ENCODE measurements at places on chromosomes 6 and 20. TPM values are rescaled to one million over a fixed set of nuclear protein-coding genes. Genes with fewer than 3 reads are reported as not detected.

DNA sequence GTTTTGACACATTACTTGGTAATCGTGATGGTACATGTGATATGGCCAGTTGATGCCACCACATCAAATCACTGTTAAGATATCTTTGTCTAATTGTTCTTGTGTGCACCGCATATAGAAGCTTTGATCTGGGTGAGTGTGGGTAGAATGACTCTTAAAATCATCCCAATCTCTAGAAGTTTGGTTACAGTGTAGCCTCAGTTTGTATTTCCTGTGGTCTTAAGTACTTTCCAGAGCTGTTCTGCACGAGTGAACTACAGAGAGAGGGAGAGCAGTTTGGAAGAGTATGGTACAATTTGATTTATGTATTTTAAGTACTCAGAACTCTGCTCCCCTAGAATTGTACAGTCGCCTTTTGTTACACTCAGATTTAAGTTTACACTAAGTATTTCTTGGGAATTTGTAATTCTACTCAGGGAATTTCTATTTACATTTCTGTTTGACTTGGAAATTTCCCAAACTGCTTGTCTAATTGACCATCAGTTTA, 37.5 kb downstream of the SNX9 start:
- H3K36me3 ChIP-seq: no peaks in the 10 kb centered on the region
- no peak overlapping the region for H3K4me3 ChIP-seq
- no peak overlapping the region for H3K27ac ChIP-seq
- H3K4me1 ChIP-seq: peaks cover 28% of the 10 kb centered on the region
- peak; percentile 77 for DNase-seq
- no peaks in the 10 kb centered on the region for H3K27me3 ChIP-seq

GRCh38 chr6:3789896-3790558, 38.5 kb upstream of the PXDC1 start:
- H3K27ac ChIP-seq: no peak overlapping the region
- no peaks in the 10 kb centered on the region for H3K4me1 ChIP-seq
- H3K27me3 ChIP-seq: no peaks in the 10 kb centered on the region
- no peak for DNase-seq
- H3K36me3 ChIP-seq: no peaks in the 10 kb centered on the region

DNA sequence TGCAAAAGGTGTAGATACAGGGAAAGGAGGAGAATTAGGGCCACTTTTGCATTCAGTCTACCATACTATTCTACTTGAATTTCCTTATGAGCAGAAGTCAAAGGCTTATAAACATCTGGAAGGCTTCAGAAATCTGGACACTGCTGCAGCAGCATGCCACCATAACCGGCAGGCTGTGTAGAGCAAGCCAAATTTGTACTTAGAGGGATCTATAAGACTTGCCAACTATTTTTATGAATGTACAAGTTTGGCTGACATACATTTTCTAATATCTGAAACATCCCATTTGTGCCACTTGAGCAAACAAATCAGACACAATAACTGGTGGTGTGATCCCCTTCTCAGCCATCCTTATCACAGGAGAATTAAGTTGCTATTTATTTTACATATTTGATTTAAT, 14.0 kb upstream of the PLCB1 start:
- no peaks in the 10 kb centered on the region for H3K4me1 ChIP-seq
- no peak overlapping the region for H3K27ac ChIP-seq
- H3K27me3 ChIP-seq: no peaks in the 10 kb centered on the region
- no peak overlapping the region for H3K4me3 ChIP-seq
- no peaks in the 10 kb centered on the region for H3K36me3 ChIP-seq

DNA sequence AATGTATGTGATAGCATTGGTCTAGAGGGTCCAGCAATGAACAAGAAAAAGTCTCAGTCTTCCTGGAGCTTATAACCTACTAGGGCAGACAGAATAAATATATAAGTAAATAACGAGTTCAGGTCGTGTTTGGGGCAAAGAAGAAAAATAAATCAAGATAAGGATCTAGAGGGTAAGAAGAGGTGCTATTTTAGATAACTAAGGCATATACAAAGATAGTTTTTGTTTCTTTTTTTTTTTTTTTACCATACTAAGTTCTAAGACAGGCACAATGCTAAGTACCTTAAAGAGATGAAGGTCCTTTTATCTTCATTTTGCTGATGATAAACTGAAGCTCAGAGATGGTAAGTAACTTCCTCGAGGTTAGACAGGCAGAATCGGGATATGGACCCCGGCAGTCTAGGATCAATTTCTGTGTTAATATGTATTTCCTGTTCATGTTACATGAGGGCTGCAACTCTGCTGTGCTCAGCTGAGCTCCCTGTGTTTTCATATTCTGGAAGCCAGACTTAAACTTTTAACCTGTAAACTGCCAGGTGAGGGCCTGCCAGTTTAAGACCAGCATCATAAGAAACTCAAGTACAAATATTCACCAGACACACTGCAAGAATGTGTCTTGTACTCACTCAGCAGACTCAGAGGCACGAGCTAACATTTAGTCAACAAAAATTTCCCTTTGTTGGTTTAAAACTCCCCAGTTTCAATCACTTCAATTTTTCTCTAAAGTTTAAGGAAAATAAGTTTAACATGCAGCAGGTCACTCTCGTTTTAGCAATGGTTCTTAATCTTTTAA, 23.3 kb downstream of the SESN1 start:
- H3K4me1 ChIP-seq: peaks cover 31% of the 10 kb centered on the region
- no peak overlapping the region for H3K27ac ChIP-seq
- DNase-seq: no peak

DNA sequence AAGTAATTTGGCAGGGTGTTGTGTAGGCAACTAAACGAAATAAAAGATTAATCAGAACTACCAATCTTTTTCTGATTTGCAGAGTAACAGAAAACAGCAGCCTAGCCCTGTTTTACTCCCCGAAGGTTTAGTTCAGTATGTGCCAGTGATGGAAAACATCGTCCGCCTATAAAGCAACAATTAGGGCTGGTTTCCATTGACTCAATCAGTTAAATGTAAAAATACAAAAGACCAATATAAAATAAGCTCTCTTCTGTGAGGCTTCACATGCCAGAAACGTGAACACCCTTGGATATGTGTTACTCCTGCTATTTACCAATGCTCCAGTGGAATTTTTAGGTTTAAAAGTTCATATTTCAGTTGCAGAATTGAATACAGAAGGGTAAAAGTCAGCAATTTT, 210.5 kb upstream of the RSPO3 start:
- H3K27ac ChIP-seq: no peak overlapping the region
- no peaks in the 10 kb centered on the region for H3K36me3 ChIP-seq
- H3K4me1 ChIP-seq: no peaks in the 10 kb centered on the region
- no peak overlapping the region for H3K4me3 ChIP-seq

- peaks cover 21% of the 10 kb centered on the region for H3K4me1 ChIP-seq
- no peaks in the 10 kb centered on the region for H3K27me3 ChIP-seq
Measured at GRCh38 chr20:17615645-17616479, 46.0 kb downstream of the DSTN start.

- H3K27me3 ChIP-seq: no peaks in the 10 kb centered on the region
- no peaks in the 10 kb centered on the region for H3K4me1 ChIP-seq
- H3K4me3 ChIP-seq: no peak overlapping the region
- no peaks in the 10 kb centered on the region for H3K36me3 ChIP-seq
- no peak overlapping the region for H3K27ac ChIP-seq
Measured at GRCh38 chr6:11425431-11425871, 112.1 kb upstream of the TMEM170B start.

DNA sequence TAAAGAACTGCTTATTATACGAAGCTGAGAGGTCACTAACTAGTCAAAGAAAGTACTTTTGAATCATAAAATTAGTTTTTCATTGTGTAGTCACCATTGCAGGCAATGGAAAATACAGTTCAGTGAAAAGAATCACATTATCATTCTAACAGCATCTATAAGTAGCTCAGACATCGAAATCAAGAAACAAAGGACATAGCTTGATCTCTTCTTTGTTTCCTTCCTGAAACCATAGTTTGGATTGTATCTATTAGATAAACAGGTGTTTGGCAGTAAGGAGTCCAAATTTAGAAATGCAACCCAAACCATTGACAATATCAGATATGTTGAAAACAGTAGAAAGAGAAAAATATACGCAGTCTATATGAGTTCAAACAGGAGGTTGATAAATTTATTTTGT, 697.3 kb downstream of the TFAP2A start:
- no peaks in the 10 kb centered on the region for H3K4me1 ChIP-seq
- H3K27me3 ChIP-seq: no peaks in the 10 kb centered on the region
- H3K4me3 ChIP-seq: no peak overlapping the region
- no peaks in the 10 kb centered on the region for H3K36me3 ChIP-seq

DNA sequence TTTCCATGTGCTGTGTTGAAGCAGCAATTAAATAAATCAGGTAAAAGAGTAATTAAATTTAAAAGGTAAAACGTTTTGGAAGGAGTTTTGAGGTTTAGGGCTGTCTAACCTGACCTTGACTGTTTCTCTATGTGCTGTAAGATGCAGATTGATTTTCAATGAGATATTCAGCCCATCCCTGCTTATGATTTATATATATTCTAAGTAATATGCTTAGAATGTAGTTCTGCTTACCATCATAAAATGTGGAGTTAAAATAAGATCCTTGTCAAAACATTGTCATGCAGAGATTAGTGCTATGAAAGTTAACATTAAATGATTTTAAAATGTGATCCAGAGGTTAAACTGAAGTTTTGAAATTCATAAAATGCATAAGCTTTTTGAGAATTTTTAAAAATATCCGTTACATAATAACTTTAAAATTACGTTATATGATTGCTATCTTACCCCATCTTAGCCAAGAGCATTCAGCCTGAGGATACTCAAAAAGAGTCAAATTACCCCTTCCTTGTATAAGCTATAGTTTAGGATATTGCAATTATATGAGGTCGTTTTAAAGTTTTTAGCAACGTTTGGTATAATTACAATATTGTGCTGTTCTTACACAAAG, 122.5 kb downstream of the MTHFD1L start:
- H3K27me3 ChIP-seq: no peaks in the 10 kb centered on the region
- H3K36me3 ChIP-seq: no peaks in the 10 kb centered on the region
- peaks cover 10% of the 10 kb centered on the region for H3K4me1 ChIP-seq
- no peak overlapping the region for H3K4me3 ChIP-seq

DNA sequence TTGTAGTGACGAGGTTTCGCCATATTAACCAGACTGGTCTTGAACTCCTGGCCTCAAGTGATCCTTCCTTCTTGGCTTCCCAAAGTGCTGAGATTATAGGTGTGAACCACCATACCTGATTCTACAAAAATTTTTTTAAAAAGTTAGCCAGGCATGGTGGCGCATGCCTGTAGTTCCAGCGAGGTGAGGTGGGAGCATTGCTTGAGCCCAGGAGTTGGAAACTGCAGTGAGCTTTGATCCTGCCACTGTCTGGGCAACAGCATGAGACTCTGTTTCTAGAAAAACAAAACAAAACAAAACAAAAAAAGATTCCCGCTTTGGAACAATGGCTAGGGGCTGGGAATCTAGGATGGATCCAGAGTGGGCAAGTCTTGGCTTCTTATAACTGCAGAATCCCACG, 35.1 kb upstream of the SALL4 start:
- no peak for DNase-seq
- no peaks in the 10 kb centered on the region for H3K36me3 ChIP-seq
- H3K27me3 ChIP-seq: no peaks in the 10 kb centered on the region
- no peak overlapping the region for H3K27ac ChIP-seq
- H3K4me3 ChIP-seq: no peak overlapping the region

DNA sequence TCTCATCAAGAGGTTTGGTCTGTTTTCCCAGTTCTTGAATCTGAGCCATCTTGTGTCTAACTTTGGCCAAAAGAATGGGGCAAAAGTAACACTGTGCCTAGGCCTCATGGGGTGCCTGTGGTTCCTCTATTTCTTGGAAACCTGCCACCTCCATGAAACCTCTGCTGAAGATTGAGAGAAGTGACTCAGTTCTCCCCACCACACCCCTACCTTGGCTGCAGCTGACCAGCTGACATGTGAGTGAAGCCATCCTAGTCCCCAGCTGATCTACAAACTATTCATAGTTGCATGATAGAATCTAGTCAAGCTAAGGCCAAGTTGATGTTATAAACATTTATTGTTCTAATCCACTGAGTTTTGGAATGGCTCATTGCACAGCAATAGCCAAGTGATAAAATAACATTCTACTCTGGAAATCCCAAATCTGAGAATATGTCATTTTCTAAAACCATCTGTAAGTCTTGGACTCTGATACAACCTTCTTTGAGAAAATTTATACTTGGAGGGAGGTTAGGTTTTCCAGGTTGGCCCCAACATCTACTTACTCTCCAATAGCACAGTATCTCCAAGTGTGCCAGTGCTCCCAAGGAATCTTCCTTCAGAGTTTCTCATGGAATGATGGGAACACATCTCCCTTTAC, 107.0 kb upstream of the SMLR1 start:
- H3K4me3 ChIP-seq: no peak overlapping the region
- DNase-seq: no peak
- H3K27ac ChIP-seq: no peak overlapping the region
- peaks cover 13% of the 10 kb centered on the region for H3K4me1 ChIP-seq
- H3K36me3 ChIP-seq: no peaks in the 10 kb centered on the region

DNA sequence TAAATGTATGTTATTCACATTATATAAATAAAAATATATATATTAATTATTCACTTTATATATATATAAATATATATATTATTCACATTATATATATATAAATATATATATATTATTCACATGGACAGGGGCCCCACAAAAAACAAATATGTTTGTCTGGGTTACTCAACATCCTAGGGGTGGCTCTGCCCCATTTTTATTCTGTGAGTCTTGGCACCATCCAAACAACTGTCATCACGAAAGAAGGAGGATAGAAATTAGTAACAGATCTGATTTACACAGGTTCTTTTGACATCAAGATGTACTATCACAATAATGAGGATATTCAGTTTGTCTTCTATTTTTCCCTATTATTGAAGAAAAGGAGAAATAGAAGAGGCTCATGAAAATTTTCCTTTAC, 187.3 kb downstream of the GPX5 start:
- H3K4me3 ChIP-seq: no peak overlapping the region
- no peaks in the 10 kb centered on the region for H3K36me3 ChIP-seq
- DNase-seq: no peak
- H3K27ac ChIP-seq: no peak overlapping the region

DNA sequence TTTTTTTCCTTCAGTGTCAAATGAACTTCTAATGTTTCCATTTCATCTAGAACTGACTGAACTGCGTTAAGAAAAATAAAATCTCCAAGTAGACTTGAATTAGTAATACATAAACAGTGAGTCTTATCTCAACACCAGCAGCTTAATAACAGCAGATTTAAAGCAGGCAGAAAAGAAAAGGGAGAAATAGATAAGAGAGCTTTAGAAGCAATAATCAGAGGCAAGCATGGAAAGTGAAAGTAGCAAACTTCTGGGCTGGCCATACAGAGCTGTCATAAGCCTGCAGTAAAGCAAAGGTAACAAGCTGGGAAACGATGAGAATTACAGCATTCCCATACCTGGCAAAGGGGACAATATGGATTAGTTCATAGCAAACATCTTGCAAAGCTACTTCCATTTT, 16.9 kb upstream of the ANGPT4 start:
- no peak overlapping the region for H3K4me3 ChIP-seq
- DNase-seq: no peak
- no peak overlapping the region for H3K27ac ChIP-seq
- no peaks in the 10 kb centered on the region for H3K4me1 ChIP-seq
- no peaks in the 10 kb centered on the region for H3K27me3 ChIP-seq

Gene BTN1A1
- total RNA-seq: 0.09 TPM

Gene ADGRF5
- not detected for total RNA-seq

Gene B4GALT5
- 37.5 TPM for total RNA-seq

Gene E2F3
- 32.3 TPM for total RNA-seq

Gene IYD
- total RNA-seq: not detected

Gene TREML2
- 1.2 TPM for total RNA-seq

Gene EPHA7
- not detected for total RNA-seq

All from CD8-positive, alpha-beta memory T cell (primary cell).